ENCODE measurements at places on chromosomes 12 and 14. TPM values are rescaled to one million over a fixed set of nuclear protein-coding genes. Genes with fewer than 3 reads are reported as not detected.

Gene IFNG-AS1
- not detected for total RNA-seq

Gene CLBA1
- 5.2 TPM for total RNA-seq

Gene NTF3
- not detected for total RNA-seq

Gene MYF5
- total RNA-seq: not detected

Gene GNPNAT1
- 29.1 TPM for total RNA-seq

Gene SALL2
- total RNA-seq: 8.7 TPM

Gene GDF11
- 15.9 TPM for total RNA-seq

Gene PLCZ1
- total RNA-seq: not detected

Gene LBHD2
- not detected for total RNA-seq

Gene CLEC4C
- total RNA-seq: not detected

Gene MUCL1
- not detected for total RNA-seq

Gene HVCN1
- total RNA-seq: 21.3 TPM
